Omental fat pad (tissue), 4 donors: ENCODE measurements at places on chromosomes 7 and 10.

- no peak for DNase-seq
These were observed 39.4 kb upstream of the DAGLB start for GRCh38 chr7:6487184-6487545.

GRCh38 chr10:93277360-93277759 lies 203.7 kb downstream of the CYP26A1 start:
- DNase-seq, result no peak

GRCh38 chr10:118520116-118520742 lies 75.2 kb downstream of the PRLHR start:
- no peak for DNase-seq

GRCh38 chr10:77180104-77180503 lies 457.5 kb downstream of the KCNMA1 start:
- DNase-seq, result no peak

DNA sequence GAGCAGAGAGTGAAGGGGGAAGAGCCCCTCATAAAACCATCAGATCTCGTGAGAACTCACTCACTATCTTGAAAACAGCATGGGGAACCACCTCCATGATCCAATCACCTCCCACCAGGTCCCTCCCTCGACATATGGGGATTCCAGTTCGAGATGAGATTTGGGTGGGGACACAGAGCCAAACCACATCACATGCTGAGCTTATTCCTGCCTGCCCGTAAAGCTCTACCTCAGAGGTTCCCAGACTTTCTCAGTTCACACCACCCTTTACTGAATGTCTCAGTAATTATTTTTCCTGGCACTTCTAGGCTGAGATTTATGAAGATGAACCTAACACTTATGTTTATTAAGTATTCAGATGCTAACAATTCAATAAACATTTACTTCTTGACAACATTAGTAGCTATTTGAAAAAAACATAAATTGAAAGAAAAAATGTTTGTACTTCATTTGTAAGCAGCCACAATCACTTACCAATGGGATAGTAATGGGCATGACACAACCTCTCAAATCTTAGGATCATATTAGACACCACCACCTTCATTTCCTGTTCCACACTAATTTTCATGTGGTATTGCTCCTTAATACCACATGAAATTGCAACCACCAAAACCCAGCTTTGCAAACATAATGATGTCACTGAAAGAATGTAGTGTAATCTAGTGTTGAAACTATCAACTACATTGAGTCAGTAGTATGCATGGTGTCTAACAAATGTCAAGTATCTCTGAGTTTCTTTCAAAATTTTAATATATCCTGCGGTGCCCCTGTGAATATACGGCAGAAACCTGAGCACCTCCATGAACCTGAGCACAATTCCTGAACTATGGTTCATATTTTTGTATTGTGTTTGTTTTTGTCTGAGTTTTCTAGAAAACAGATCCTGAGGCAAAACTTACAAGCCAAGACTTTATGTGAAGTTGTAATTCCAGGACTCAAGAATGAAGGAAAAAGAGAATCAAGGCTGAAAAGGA lies 4.5 kb upstream of the DGKI start:
- DNase-seq, result no peak

- DNase-seq, result no peak
These were observed 83.9 kb downstream of the HECW1 start for GRCh38 chr7:43196379-43196778.
